Nasal cavity respiratory epithelium epithelial cell of viscerocranial mucosa (primary cell): ENCODE measurements at places on chromosomes 5 and 9. TPM values are rescaled to one million over a fixed set of nuclear protein-coding genes. Genes with fewer than 3 reads are reported as not detected.

Gene UBAC1
- total RNA-seq, result 31.4 and 47.4 TPM in 2 replicates

Gene FOXD1
- total RNA-seq, result 5.2 and 13.0 TPM in 2 replicates

Gene HCN1
- not detected in 2 replicates for total RNA-seq

Gene SUSD3
- 0.78 TPM in 1 of 2 replicates, not detected in the other for total RNA-seq

Gene MYOT
- total RNA-seq, result not detected in 2 replicates

Gene LRRC14B
- total RNA-seq, result not detected in 2 replicates

Gene WDR38
- not detected in 2 replicates for total RNA-seq

Gene NDOR1
- 5.8 and 7.3 TPM in 2 replicates for total RNA-seq

Gene SLCO6A1
- total RNA-seq, result 0.21 TPM in 1 of 2 replicates, not detected in the other

Gene NR4A3
- under 0.01 TPM in 2 replicates for total RNA-seq

Gene PCDHA4
- 0.34 and 2.3 TPM in 2 replicates for total RNA-seq

Gene TAS2R1
- not detected in 2 replicates for total RNA-seq

Gene CCNJL
- 4.1 and 4.9 TPM in 2 replicates for total RNA-seq

Gene UGT3A1
- not detected in 2 replicates for total RNA-seq

Gene SMIM32
- not detected in 2 replicates for total RNA-seq

Gene RAD17
- 24.8 and 29.7 TPM in 2 replicates for total RNA-seq

Gene TERT
- not detected in 2 replicates for total RNA-seq

Gene PCDHB16
- 0.07 TPM in 1 of 2 replicates, not detected in the other for total RNA-seq

Gene C6
- total RNA-seq, result not detected in 2 replicates

Gene PCDHGA10
- 1.7 and 7.5 TPM in 2 replicates for total RNA-seq

Gene STING1
- 3.4 and 11.2 TPM in 2 replicates for total RNA-seq

Gene WHRN
- 1.4 and 4.4 TPM in 2 replicates for total RNA-seq

Gene FOXD4L6
- total RNA-seq, result under 0.01 TPM in 1 of 2 replicates, not detected in the other

Gene PDE6A
- total RNA-seq, result 0.36 TPM in 1 of 2 replicates, not detected in the other

Gene IL33
- 2.1 and 16.6 TPM in 2 replicates for total RNA-seq

Gene NMUR2
- total RNA-seq, result not detected in 2 replicates

Gene CXCL14
- 0.34 and 6.5 TPM in 2 replicates for total RNA-seq

Gene IL5
- not detected in 2 replicates for total RNA-seq

Gene IFNA13
- total RNA-seq, result not detected in 2 replicates

Gene SLC36A3
- not detected in 2 replicates for total RNA-seq

Gene IL13
- not detected in 2 replicates for total RNA-seq
